Naive thymus-derived CD4-positive, alpha-beta T cell (primary cell): ENCODE measurements at places on chromosomes 7 and 10. TPM values are rescaled to one million over a fixed set of nuclear protein-coding genes. Genes with fewer than 3 reads are reported as not detected.

- no peak for DNase-seq
These were observed 278.0 kb upstream of the KLF14 start for GRCh38 chr7:131011976-131012375.

- no peak for DNase-seq
These were observed 22.6 kb upstream of the AKR1C3 start for GRCh38 chr10:5071411-5072198.

- no peak for DNase-seq
These were observed 6.3 kb downstream of the TMEM60 start for GRCh38 chr7:77791956-77792355.

DNA sequence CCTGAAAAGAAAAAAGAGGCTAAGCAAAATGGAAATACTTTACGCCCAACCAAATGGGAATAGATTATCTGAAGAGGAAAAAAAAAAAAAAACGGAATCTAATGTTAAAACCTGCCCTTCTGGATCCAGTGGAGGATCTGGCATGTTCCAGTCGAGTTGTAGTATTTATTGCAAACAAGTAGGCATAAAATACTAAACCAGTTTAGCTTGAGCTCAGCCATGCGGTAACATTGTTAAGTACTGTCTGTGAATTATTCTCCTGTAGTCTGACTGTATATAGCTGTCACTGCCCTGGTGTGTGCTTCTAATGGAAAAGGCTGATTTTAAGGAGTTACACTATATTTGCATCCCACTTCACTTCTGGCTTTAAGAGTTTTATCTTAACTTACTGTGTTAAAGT, 40.3 kb downstream of the CELF2 start:
- no peak for DNase-seq

- no peak for DNase-seq
These were observed 37.7 kb downstream of the ATXN7L1 start for GRCh38 chr7:105838627-105839231.

DNA sequence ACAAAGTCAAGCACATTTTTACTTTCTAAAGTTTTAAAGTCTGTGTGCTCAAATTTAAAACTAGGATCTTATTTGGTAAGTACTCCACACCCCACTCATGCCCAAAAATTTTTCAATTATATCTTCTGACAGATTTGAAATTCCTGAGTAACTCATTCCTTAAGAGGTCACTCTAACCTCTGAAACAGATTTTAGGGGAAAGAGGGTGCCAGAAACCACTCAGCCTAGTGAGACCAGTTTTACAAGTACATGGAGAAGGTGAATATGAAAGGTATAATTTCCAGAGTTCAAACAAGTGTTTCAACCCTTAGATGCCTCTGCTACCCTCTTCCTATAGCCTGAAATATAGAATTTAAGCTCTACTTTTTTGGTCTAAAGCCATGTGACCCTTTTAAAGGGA, 79.2 kb downstream of the C7orf25 start:
- DNase-seq, result no peak

DNA sequence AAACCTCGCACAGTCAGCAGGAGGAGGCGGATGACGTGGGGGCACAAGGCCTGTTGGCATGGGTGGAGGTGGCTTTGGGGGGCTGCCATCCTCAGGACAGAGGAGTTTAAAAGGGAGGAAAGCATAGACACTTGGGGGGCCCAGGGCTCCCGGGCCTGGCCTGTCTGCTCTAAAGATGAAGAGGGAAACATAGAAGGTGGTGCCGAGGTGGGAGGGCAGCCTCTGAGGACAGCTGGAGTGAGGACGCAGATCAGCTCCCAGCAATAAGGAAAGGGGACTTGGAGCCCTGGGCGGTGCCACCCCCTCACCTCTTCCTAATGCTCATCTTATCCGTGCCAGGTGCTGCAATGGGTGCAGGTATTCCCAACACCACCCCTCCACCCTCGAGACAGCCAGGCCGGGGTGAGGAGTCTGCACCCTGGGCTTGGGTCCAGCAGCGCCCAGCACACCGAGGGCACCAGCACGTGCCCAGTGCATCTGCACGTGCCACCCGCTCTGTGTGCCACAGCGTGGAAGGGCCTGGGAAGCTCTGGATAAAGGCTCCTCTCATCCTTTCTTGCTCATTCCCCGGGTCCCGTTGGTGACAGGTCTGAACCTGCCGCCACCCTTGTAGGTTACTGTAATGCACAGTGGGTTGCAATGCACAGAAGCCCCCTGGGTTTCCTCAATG, 566.0 kb upstream of the FOXK1 start:
- no peak for DNase-seq

The TLX1 gene
- not detected for polyA plus RNA-seq

The MRLN gene
- not detected for polyA plus RNA-seq
